ENCODE measurements at places on chromosomes 5 and 9.

- DNase-seq = no peak
Measured at GRCh38 chr9:30478684-30479083, 1905.8 kb upstream of the ACO1 start.

GRCh38 chr9:15220658-15221318, 86.2 kb downstream of the TTC39B start:
- DNase-seq = peak; percentile 46

DNA sequence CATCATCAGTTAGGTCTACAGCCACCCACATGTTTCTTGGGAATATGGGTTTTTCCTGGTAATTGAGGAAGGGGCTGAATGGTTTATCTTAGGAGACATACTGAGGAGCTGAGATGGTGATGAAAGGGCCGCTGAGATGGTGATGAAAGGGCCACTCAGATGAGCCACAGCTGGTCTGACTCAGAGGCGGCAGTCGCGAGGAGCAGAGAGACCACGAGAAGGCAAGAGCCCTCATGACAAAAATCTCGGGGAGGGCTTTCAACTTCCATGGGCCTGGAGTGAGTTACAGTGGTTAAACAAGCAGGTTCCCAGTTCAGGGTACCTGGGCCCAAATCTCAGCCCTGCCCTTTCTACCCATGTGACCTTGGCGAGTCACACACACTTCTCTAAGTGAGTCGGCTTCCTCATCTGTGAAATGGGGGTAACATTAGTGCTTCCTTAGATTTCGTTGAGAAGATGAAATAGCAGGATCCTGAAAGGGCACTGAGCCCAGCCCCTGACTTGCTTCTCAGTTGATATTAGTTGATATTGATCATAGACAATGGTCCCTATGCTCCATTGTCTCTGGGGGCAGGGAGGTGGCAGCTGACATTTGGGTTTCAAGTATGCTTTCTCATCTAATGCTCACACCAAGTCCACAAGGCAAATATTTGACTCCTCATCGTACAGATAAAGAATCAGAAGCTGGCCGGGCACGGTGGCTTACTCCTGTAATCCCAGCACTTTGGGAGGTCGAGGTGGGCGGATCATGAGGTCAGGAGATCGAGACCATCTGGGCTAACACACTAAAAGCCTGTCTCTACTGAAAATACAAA, 169.5 kb downstream of the RGS3 start:
- peak; percentile 78 for DNase-seq

DNA sequence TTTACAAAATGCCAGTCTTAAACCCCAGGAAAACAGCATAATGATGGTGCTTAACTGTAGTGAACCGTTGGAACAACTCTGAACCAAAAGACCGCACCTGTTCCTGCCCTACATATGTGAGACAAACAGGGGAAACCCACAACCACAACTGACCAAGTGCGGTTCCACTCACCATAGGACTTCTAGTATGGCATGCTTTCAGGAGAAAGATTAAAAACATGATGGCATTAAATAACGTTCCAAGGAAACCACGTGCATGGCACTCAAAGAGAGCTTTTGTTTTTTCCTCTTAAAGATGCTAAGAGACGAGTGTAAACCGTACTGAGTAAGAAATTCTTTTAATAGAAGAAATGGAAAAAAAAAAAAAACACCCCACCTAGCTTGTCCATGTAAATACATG, 119.8 kb downstream of the SSBP2 start:
- no peak for DNase-seq

GRCh38 chr9:35229066-35229778, 67.4 kb downstream of the UNC13B start:
- no peak for DNase-seq

- peak; percentile 70 for DNase-seq
Measured at GRCh38 chr9:4077499-4078102, 222.3 kb downstream of the GLIS3 start.

GRCh38 chr9:69279733-69280132, 45.3 kb upstream of the ENTREP1 start:
- DNase-seq = no peak

- DNase-seq = peak; percentile 89
Measured at GRCh38 chr5:39256477-39257235, 37.3 kb upstream of the FYB1 start.

DNA sequence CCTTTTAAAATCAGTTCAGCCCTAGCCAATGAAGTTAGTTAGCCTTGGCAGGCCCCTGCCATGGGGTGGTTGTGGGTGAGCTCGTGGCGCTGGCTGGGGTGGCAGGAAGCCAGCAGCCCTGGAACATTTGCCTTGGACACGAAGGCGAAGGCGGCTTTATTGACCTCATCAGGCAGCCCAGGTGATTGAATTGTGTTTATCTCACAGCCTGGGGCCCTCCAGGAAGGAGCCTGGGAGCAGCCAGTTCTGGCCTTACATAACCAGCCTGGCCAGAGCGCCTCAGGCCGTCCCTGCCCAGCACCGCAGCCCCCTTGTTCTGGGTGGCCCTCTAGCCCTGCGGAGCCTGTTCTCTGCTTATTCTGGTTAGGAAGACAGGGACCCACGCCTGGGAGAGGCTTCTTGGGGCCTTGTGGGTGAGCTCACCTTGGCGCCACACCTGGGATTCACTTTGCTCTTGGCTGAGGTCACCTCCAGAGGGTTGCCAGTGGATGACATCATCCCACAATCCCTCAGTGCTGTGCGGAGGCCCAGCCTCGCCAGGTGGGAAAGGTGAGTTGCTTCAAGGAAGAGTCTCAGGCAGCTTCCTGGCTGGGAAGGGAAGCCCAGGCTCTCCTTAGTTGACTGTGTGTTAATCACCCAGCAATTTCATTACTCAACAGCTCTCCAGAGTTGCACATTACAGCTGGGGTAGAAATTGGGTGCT, 54.4 kb upstream of the RPL26L1 start:
- peak; percentile 84 for DNase-seq

DNA sequence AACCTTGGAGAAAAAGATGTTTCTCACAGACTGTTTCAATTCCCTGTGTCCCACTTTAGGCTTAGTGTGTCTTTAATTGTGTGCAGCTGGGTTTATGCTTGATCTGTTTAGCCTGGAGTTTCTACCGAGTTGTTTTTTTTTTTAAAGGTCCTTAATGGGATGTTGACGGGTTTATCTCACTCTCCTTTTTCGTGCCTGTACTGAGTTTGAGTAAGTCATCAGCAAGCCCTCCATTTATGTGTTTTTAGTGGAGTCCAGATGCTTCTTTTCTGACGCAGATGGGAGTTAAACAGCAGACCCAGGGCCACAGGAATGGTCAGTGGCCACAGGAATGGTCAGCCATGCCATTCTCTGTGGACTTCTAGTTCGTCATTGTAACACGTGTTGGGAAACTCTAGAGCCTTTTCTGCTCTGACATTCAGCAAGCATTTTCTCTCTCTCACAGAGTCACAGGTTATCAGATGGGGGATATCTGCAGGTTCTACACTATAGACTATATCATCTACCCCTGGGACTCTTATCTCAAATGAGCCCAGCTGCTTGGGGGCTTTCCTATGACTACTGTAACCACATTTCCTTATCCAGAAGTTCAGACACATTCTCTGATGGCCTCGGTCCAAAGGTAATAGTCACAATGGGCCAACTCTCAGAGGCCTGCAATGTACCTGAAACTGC, 190.5 kb downstream of the TTLL11 start:
- DNase-seq = peak; percentile 100

DNA sequence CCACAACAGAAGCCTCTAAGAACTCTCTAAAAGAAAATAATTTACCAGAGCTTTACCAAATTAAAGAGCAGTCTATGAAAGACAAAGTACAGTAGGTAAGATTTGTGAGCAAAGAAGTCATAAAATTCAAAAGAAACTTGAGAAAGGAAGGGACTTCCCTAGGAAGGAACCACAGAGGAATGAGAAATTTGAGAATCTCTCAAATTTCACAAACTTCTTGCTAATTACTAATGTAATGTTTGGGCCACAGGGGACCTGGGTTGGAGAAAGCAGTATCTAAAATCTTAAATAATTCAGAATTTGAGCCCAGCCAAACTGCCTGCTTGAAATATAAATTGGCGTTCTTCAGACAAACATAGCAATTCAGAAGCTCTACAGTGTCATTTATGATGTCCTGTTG, 225.0 kb upstream of the PRR16 start:
- no peak for DNase-seq

DNA sequence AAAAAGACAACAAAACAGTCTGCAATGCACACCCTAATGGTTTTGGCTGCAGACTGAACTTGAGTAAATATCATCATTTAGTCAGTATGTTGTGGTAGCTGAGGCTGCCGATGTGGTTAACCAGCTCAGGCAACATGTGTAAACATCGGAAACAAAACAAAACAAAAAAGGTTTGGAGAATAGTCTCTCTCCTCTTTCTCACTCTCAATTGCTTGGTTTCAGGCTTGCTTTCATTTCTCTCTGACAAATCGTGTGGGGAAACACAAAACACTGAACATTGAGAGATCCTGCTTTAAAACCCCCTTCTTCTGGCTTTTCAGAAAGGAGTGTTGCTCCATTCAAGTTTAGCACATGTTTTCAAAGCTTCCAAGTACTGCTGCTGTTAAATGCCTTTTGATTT, 453.3 kb downstream of the BNC2 start:
- DNase-seq = peak; percentile 96

DNA sequence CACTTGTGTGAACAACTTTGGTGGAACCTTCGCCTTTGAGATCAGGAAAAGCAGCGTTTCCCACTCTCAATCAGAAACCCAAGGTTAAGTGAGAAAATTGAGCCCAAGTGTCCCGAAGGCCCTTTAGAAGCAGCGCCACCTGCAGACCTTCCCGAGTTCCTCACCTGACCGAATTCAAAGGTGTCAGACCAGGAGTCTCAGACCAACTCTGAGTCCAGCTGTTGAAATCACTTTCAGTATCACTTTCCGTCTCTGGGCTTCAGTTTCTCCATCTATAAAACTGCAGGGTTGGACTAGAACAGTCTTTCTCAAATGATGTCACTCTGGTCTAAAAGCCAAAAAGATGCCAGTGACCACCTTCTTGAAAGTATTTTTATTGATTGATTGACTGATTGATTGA, 31.7 kb upstream of the GRHPR start:
- no peak for DNase-seq

DNA sequence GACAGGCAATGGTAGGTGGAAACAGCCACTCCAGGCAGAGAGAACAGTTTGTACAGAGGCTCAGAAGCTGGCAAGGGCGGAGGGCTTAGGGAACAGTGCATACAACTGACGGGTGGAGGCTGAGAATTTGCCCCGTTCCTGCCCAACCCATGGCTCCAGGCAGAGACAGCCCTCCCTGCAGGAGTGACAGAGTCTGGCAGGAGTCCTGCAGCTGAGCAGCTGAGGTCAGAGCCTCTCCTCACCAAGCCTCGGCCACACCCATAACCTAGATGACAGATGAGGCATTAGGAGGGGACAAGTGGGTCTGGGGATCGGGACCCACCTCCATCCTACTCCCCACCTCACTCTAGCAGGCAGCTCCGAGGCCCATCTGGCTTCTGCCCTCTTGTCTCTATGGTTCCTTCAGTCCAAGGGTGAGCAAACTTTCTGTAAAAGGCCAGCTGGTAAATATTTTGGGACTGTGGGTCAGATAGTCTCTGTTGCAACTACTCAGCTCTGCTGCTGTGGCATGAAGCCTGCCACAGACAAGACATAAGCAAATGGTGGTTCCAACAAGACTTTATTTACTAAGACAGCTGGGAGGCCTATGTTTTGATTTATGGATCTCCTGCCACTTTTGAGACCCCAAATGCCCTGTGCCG, 83.7 kb downstream of the SH3TC2 start:
- DNase-seq = no peak

DNA sequence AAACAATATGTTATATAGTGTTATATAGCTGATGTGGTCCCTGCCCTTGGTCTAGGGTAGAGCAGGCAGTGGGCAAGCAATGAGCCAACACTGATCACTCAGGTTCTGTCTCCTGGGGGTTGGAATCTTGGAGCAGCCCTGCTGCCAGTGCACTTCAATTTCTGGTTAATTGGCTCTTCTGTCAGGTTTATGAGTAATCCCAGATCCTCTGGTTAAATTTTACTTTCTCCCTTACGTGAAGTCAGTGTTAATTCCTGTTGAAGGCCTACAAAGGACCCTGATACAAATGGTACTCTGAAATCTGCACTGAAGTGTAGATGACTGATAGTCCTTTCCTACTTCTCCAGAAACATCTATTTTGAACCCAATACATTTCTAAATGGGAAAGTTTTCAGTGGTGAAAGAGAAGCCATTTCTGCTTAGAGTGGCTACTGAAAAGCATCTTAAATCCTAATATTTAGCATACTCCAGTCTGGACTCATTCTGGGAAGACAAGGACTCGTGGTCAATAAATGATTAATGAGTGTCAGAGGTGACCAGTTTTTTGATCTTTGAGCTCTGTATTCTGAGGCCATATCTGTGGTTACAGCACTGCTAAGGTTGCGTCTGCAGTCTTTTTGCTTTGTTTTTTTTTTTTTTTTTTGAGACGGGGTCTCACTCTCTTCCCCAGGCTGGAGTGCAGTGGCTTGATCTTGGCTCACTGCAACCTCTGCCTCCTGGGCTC, 442.4 kb downstream of the KIF4B start:
- no peak for DNase-seq

DNA sequence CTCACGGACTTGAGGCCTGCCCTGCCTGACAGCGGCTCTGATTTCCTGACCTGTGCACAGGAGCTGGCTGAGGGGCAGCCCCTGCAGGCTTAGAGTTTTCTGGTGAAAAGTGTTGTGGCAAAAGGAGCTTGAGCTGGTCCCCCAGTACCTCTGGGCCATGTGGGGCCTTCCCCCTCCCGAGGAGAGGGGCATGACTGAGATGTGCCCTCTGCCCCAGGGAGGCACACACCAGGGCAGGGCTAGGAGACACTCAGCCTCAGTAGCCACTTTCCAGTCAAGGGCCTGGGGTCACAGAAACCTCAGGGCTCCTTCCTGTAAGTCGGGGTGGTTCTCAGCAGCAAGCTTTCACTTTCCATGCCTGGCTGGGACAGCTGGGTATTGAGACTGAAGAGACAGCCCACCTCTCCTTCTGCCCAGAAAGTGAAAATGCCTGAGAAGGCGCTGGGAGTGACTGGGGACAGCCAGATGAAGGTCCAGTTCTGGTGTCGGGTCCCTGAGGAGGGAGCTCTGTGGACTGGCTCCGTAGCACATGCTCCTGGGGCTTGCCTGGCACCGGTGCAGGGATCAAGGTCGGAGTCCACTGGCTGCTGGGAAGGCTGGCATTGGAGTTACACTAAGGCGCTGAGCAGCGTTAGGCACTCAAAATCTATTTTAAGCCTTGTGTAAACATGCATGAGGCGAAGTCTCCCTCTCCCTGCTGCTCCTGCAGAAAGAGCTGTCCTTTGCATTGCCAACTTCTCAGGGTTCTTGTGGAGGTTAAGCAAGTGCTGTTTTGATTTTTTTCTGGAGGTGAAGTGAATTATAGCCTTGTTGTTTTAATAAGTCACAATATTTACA, 394.9 kb downstream of the GADD45G start:
- DNase-seq = peak; percentile 55

GRCh38 chr9:72006501-72006900, 53.9 kb downstream of the C9orf57 start:
- DNase-seq = peak; percentile 31
